ENCODE measurements at places on chromosomes 7 and 10.
A peak's percentile ranks its signal among the peaks of the same experiment; 100 is the strongest.

- no peak for DNase-seq
Observed at GRCh38 chr10:101563497-101564040, 24.5 kb downstream of the POLL start.

- no peak for DNase-seq
Observed at GRCh38 chr10:121099592-121099991, 248.4 kb downstream of the WDR11 start.

DNA sequence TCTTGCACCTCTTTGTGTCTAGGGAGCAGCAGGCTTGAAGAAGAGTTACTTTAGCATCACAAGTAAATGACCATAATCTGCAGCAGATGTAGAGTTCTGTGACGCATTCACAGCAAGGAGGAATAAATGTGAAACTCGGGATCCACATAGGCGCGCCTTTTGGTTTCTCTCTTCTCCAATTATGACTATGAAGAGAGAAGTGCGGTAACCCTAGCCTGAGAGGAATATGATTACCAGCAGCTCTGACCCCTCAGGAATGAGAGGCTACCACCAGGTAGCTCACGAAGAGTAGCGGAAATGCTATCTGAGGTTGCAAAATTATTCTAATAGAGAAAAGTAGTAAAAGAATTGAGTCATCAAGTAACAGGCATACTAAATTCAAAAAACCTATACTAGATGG is 25.2 kb upstream of the DMTF1 start:
- no peak for DNase-seq

DNA sequence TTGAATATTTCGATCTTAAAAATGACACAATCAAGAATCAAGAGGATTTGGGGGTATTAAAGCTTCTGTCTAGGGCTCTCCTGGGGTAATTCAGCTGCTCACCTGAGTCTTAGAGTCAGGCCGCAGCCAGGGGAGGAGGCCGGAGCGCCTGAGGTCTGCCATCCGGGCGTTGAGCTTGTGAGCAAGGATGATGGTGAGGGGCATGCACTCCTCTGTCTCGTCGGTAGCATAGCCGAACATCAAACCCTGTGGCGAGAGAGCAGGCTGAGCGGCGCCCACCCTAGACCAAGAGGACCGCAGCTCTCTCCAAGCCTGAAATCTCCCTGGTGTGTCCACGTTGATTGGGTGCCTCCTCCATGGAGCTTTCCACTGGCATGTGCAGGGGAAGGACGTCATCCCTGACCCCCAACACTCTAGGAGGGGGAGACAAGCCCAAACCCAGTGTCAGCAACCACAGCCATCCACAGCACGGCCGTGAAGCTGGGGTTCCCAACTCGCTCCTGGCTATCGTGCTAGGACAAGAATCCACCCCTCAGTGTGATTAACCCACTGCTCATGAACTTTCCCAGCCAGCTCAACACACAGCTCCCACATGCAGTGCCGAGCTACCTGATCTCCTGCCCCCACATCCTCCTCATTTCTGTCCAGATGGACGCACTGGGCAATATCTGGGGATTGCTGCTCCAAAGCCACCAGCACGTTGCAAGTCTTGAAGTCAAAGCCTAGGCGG is 9.2 kb downstream of the MAT1A start:
- no peak for DNase-seq

DNA sequence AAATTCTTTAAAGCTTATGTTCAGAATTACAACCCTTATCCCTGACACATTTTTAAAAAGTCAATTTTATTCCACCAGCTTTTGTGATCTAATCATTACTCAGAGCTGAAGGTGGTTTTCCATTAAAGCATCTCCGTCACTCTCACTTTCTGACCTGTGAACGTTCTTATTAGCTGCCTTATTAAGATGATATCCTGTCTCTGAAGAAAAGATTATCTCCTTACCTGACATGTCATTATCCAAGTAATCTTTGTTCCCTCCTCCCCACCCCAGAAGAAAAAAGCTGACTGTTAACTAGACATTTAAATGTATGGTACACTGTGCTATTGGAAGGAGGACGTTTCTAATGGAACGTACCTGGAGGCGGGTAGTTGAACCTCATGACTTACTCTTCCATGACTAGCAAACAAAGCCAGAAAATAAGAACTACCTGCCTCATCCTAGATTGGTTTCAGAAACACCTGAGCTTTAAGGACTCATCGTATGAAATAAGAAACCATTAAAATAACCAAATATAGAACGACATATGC is 708.7 kb downstream of the PARD3 start:
- DNase-seq, result no peak

DNA sequence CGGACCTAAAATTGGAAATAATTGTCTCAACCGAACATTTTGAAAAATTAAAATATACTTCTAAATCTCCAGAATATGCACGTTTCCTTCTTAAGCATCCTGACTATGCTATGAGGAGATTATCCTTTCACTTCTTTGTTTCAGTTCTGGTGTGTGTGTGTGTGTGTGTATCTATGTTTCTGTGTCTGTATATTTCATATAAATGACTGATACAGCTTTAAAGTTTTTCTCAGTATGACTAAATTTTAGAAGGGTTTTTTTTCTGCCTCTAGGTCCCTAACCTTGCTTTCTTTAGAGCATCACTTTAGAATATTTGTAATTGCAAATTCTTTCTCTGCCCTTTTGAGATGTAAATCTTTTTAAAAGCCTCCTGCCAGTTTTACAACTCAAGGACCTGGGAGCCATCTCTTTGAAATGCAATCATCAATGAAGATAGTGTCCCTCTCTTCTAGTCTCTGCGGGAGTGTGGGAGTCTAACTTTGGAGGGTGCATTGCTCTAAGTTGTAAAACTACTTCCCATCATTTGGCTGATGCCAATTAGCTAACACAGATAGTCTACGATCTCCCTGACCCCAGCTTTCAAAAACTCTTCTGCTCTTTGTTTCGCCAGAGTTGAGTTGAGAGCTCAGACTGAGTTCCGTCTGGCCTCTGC is 782.0 kb upstream of the ZWINT start:
- DNase-seq, result no peak

GRCh38 chr10:112282086-112282485 is 1.1 kb upstream of the TECTB start:
- no peak for DNase-seq

GRCh38 chr10:118383699-118384098 is 41.6 kb upstream of the FAM204A start:
- no peak for DNase-seq

DNA sequence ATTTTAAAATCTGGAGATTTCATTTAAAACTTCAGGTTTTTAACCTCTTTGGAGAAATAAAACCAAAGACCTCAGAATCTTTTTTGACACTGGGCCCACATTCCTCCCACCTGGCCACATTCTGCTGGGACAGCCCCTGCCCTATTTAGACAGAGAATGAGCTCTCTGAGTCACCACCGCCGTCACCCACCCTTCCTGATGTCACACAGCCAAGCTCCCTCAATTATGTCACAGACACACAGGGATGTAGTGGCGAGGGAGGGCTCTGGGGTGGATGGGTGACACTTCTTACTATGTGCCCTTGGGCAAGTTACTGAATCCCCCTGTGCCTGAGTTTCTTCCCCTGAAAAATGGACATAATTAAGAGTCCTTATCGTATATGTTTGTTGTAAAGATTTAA is 162.6 kb downstream of the RAB11FIP2 start:
- no peak for DNase-seq

- no peak for DNase-seq
Observed at GRCh38 chr10:47310090-47310505, 10.1 kb downstream of the GDF10 start.

DNA sequence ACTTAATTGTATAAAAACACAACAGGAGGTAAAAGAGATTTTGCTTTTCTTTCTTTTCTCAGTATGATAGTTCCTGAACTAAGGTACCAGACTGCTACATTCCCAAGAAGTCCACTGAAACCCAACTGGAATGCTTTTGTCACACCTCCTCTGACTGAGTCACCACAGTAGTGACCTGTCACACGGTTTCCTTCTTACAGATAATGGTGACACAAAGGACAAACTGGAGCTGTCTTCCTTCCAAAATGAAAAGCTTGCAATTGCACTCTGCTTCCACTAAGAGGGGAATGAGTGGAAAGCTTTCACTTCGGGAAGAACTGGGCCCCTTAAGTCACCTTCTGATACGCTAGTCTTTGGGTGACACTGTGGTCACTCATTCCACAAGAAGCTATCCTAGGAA is 122.2 kb downstream of the KMT2E start:
- no peak for DNase-seq

GRCh38 chr10:23606456-23606855 is 167.6 kb downstream of the OTUD1 start:
- no peak for DNase-seq

- peak; percentile 68 for DNase-seq
Observed at GRCh38 chr7:158976849-158977593, 120.7 kb downstream of the DYNC2I1 start.

GRCh38 chr10:76883596-76883995 is 754.0 kb downstream of the KCNMA1 start:
- DNase-seq, result no peak

DNA sequence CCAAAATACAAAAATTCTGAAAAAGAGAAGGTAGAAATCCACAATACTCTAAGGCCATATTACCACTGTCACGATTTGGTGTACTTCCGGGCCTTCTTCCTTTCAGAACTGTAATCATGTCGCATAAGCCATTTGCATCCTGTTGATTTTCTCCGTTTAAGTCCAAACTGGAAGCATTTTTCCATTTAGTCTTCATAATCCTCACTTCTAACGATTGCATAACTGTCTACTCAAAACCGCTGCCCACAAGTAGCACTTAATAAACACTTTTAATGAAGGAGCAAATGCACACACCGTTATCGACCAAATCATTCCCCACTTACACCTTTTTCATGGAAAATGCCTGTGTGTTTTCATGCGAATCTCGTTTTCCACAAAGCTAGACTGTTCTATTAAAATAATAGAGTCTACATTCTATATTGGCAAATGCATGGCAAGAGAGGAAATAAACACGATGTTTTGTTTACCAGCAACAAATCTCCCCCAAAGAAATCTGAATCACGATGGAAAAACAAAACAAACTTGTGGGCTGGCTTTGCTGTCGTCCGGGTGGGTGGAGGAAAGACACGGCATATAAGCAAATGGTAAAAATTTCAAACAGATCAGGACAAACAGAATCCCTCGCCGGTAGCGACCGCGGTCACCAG is 1.0 kb downstream of the ATE1 start:
- DNase-seq, result no peak

- DNase-seq, result peak; percentile 89
Observed at GRCh38 chr10:21399392-21400035, 126.0 kb downstream of the SKIDA1 start.

DNA sequence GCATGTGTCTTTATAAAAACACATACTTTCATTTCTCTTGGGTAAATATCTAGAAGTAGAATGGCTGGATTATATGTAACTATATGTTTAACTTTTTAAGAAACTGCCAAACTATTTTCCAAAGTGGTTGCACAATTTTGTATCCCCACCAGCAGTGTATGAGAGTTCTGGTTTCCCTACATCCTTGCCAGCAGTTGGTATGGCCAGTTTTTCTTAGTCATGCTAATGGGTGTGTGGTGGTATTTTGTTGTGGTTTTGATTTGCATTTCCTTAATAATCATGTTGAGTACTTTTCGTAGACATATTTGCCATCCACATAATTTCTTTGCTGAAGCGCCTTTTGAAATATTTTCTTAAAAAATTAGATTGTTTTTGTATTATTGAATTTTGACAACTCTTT is 60.3 kb downstream of the NEUROG3 start:
- DNase-seq, result no peak

GRCh38 chr10:33878238-33878786 is 543.8 kb upstream of the NRP1 start:
- DNase-seq, result no peak

- DNase-seq, result no peak
Observed at GRCh38 chr10:124033887-124034218, 59.5 kb downstream of the CHST15 start.

- DNase-seq, result peak; percentile 51
Observed at GRCh38 chr10:101694674-101695403, at the start of gene FBXW4. TSS of gene FBXW4 (minus strand) at chr10:101695170. CDS start at chr10:101695105, 65 bp downstream.

GRCh38 chr10:3734111-3734510 is 50.9 kb downstream of the KLF6 start:
- DNase-seq, result no peak

DNA sequence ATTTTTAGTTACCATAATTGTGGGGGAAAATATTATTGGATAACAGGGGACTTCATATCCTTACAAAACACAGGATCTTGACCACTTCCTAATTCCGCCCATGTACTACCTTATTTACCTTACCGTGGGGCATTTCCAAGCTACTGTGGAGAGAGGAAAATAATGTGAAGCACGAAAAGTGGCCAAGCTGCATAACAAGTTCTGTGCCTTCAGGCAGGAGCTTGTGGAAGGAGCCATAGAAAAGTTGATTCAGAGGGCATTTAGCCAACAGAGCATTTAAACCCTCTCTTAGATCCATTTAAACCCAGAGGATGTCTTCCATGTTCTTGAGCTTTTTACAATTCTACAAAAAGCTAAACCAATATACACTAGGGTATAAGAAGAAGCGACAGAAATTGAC is 41.6 kb downstream of the DNAJB9 start:
- no peak for DNase-seq

- no peak for DNase-seq
Observed at GRCh38 chr10:102522874-102523249, 19.1 kb downstream of the SUFU start.

- DNase-seq, result peak; percentile 9
Observed at GRCh38 chr10:43209651-43210141, 57.2 kb downstream of the RASGEF1A start.

DNA sequence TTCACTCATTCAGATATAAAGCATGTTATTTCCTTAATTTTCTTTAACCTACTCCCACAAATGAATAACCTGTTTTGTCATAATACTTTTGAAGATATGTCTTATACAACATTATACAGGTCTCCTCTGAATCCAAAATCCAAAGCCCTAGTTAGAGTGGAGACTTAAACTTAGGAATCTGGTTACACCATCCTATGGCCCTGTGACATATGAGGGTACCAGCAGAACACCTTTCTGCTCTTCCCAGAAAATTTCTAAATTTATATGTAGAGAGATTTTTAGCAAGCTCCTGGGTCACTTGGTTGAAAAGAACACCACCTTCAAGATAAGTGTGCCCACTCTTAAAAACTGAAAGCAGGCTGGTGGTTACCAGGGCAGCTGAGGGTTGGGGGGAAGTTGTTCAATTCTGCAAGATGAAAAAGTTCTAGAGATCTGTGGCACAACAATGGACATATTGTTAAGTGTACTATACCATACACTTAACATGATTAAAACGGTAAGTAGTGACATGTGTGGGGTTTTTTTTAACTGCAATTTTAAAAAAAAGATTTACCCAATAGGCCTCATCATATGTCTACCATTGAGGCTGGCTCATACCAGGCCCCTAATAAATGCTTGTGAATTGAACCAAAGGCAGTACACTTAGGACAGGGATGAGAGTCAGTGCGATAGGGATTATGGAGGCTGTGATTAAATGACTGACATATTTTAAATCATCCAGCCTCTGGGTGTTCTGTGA is 37.6 kb upstream of the KCNIP2 start:
- no peak for DNase-seq

GRCh38 chr10:95536017-95536416 is 25.2 kb downstream of the SORBS1 start:
- peak; percentile 37 for DNase-seq
